ENCODE measurements at places on chromosomes 2 and 18.

DNA sequence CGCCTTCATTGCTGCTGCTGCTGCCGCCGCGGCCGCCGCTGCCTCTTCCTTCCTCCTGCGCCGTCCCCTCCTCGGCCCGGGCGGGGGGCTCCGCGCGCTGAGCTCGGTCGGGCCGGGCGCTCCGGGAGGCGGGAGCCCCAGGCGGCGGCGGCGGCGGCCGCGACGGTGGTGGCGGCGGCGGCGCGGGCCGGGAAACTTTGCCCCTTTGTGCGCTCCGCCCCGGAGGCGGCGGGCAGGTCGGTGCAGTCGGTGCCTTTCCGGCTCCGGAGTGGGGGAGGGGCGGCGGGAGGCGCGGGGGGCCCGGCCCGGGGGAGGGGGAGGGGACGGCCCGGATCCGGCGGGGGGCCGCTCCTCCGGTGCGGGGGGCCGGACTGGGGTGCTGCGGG, 205 bp downstream of the TET3 start:
- no peak for DNase-seq

- no peak for DNase-seq
Observed at GRCh38 chr2:64987001-64987955, 1.9 kb upstream of the SLC1A4 start.

DNA sequence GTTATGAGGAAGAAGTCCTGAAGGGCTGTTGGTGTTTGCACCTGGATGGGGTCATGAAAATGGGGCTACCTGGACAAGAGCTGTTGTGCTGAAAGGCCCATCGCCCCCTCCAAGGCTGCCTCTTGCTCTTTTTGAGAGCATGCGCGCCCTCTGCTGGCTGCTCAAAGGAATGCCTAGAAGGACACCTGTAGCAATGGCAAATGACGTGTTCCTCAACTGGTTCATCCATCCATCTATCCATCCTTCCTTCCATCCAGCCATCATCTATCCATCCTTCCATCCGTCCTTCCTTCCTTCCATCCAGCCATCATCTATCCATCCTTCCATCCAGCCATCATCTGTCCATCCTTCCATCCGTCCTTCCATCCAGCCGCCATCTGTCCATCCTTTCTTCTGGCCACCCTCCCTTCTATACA, 17.2 kb upstream of the RPL31 start:
- DNase-seq: no peak

GRCh38 chr2:101114268-101114783, 36.9 kb downstream of the TBC1D8 start:
- DNase-seq: no peak

DNA sequence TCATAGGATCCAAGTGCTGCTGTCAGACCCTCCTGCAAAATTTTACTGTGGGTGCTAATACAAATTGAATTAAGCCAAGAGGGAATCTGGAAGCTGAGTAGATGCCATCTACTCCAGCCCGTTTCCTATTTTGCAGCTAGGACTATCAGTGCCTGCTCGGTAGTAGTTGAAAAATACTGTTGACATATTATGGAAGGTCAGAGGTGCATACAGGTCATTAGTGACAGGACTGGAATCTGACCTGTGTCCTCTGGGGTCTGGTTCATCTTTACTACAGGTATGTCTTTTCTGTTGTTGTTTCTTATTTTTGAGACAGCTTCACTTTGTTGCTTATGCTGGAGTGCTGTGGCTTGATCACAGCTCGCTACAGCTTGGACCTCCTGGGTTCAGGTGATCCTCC, 58.8 kb downstream of the MAP4K4 start:
- no peak for DNase-seq

DNA sequence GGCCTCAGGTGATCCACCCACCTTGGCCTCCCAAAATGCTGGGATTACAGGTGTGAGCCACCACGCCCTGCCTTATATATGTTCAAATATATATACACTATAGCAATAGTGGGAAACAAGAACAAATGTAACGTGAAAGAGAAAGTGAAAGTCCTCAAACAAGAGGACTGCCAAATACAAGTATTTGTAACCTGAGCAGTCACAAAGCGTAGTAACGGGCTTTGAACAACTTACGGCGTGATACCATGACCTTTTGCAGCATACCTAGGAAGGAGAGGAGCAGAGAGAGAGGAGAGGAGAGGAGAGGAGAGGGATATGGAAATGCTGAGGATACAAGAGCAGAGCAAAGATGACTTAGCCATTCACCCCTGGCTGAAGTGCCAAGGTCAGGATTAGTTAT, 113.8 kb upstream of the RGPD4 start:
- no peak for DNase-seq

DNA sequence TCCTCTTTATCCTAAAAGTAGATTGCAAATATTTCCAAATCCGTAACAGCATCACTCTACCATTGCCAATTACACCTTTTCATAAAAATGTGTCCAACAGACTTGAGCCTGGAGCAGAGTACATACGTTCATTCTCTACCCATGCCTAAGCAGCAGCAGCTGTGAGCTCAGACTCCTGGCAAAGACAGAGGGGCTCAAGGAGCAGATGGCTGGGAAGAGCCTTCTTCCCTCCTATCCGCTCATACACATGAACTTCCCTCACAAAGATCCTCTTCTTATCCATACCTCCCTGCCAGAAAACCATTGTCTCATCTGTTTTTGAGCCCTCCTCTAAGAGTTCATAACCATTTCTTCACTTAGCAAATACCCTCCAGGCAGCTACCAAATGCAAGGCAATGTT, 164.3 kb upstream of the ARL4C start:
- DNase-seq: no peak

DNA sequence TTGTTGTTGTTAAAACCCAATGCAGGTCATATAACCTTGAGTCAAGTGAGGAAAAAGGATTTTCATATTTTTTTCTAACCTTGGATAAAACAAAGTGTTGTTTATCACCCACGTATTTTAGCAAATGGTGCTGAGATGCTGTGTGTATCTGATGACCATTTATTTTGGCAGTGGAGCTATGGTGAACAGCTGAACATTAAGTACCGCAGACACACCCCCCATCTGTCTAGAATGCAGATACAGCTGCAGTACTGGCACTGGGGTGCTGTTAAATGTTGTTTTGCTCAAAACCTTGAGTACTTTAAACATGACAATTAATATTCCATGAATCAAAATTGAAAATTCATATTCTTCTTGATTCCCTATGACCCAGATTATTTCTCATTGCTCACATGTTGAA, 773.3 kb upstream of the SLC39A10 start:
- DNase-seq: no peak

Data from non-pigmented ciliary epithelial cell (primary cell).